MV-4-11 (cell line): ENCODE measurements at places on chromosomes 7 and 10.

DNA sequence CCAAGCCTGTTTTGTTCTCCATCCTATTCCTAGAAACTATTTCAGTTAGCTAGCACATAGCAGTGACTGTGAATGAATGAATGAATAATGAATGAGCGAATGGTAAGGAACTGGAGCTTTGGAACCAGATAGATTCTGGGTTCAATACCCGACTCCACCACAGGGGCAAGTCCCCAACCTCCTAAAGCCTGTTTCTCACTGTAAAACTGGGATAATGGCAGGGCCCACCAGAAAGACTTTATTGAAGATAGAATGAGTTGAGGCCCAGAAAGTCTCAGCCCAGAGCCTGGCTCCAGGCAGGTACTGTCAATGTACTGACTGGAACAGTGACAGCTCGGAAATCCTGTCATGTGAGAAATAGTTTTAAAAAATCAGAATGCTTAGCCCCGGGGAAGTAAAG, 1.1 kb upstream of the CDH23 start:
- no peak for DNase-seq

GRCh38 chr10:3978174-3978573, 193.2 kb upstream of the KLF6 start:
- no peak for DNase-seq

GRCh38 chr10:98487649-98488048, 40.9 kb upstream of the HPS1 start:
- no peak for DNase-seq

GRCh38 chr10:3107426-3107961, 40.1 kb downstream of the PFKP start:
- no peak for DNase-seq

DNA sequence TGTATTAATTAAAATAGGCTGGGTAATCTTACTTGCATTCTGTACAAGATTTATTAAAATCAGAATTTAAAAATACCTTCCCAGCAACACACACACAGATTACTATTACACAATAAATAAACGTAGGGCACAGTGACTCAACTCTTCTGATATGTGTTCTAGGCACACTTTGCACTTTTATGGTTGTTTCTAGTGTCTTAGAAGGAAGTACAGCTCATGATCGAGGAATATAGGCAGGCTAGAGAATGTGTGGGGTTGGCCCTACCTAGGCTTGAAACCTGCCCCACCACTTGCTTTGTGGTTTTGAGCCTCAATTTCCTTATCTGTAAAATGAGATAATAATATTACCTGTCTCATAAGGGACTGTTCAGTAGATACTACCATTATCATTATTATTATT, 30.5 kb downstream of the ARMC3 start:
- DNase-seq = no peak

DNA sequence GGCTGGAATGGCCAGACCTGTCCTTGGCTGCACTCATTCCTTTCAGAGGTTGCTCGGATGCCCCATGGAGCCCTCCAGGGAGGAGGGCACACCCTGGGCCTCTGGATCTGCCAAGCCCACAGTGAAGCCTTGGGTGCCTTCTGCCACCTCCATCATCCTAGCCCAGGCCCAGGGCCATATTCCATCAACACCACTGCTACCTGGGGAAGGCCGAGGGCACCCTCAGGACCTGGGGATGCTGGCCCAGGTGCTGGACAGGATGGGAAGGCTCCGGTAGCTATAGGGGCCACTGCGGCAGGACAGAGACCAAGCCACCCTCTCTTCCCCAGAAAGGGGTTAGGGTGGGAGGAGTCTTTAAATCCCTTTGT, 810 bp downstream of the OPN4 start:
- DNase-seq = no peak

DNA sequence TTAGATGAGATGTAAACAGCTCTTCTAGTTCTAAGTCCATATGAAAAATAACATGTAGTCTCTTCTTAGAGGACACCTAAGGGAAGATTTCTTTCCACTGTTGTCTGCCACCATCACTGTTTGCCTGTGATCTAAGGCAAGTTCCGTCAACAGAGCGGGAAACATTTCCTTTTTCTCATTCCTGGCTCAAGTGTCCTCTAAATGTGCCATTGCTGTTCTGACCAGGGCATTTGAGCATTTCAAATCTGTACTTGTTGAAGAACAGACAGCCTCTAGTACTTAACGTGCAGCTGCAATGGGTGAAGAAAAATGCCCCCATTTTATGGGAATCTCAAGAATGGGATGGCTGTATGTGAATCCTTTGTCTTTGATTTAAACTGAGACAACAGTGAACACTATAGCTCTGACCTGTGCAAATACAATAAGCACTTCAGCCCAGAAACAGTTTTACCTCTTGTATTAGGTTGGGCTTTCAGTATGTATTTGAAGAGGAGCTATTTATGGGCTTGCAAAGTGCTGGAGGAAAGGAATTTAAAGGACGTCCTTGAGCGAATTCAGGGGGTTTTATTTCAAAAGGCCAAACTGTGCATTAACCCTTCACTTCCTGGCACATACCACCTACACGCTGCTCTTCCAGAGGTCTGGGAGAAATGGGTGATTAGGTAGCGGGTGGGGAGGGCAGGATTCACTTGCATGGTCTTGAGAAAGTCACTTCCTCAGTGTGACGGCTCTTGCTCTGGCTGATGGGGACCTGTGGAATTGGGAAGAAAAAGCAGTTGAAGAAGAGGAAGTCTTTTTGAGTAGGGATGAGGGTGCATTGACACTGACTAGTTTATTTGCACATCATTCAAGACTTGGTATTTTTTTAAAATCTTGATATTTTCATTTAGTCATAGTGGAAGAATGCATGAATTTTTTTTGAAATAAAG, 66.1 kb downstream of the THNSL1 start:
- DNase-seq = peak; percentile 5

GRCh38 chr10:61760943-61761824, 98.5 kb downstream of the CABCOCO1 start:
- DNase-seq = no peak
